HFF-Myc (cell line): ENCODE measurements at places on chromosomes 1 and 21.

DNA sequence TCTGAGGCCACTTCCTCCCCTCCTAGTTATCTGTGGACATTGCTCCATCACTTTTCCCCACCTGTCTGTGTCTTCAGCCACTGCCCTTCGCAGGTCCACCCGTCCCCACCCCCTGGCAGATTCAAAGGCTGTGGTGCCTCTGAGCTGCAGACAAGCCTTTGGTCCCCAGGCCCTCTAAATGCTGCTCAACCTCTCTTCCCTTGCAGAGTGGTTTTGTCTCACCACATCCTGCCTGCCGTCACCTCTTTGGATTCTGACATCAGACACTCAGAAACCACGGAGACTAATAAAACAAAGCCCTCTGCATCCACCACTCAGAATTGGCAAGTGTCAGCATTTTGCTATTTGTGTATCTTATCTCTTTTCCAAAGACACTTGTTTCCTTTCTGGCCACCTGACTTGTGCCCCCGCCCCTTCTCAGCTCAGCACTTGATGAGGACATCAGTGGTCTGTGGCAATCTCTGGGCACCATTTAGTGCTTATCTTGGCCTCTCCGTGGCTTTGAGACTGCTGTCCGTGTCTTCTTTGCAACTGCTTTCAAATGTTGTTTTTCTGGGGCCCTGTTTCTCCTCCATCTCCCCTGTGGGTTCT is 7.7 kb downstream of the CNIH3 start:
- DNase-seq = peak; percentile 80

DNA sequence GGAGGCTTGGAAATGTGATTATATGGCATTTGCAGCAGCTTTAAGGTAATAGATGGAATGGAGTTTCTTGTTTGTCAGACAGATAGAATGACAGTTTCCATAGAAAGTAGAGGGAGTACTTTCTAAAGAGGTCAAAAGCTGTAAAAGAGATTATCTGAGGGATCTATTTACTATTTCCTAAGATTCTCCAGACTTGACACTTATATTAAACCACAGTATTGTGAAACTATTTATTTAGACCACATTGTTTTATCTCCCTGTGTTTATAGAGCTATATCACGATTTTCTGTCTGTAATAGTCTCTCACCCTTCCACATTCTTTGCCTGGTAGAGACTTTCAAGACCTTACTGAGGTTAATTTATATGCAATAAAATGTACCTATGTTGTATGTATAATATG is 66.7 kb downstream of the MAN1A2 start:
- DNase-seq = no peak

DNA sequence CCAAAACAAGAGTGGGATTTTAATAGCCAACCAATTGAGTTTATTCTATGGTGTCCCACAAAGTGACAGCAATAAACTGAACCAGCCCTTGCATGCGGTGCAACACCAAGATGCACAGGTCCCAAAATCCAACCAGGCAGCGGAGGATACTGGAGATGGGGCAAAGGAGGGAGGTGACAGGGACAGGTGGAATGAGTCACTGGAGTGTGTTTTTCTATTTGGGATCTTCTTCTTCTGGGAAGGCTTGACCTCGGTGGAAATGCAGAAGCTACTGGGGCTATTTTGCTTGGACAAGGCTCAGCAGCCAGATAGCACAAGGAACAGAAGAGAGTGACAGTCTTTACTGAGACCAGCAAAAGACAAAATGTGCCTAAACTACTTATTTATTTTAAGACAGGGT is 97.5 kb downstream of the PLXNA2 start:
- no peak for DNase-seq

GRCh38 chr21:20507783-20508182 is 490.4 kb upstream of the NCAM2 start:
- no peak for DNase-seq

- no peak for DNase-seq
These were observed 413.0 kb downstream of the DPYD start for GRCh38 chr1:97507863-97508262.

- no peak for DNase-seq
These were observed 3.0 kb downstream of the PAXBP1 start for GRCh38 chr21:32768530-32768929.

DNA sequence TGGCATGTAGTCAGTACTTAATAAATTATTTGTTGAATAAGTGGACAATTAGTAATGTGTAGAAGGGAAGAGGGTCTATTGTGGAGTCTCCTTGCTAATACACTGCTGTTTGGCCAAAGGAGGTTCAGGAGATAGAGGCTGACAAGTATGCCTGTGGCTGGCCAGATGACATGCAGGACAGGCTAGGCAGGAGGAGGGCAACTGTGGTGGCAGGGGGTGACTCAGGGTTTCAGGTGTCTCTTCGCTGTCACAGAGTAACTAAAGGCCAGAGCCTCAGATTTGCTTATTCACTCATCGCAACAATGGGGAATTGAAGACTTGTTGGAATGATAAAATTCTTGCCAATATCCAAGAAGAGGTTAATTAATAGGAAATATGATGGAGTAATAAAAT is 33.1 kb downstream of the THRAP3 start:
- no peak for DNase-seq

DNA sequence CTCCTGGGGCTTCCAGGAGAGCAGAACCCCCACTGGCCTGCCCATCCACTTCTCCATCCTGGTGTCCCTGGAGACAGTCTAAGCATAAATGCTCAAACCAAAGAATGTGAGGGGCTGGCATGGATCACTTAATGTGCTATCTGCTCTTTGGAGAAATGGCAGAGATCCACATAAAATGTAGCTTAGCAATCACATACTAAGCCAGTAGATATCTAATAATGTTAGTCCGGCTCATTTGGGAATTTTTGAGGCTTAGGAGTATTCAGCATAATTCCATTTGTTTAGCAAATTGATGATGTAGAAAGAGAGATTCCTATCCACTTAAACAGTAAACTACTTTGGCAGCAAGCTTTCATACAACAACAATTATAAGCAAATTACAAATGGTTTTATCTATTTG is 90.7 kb downstream of the TENT5C start:
- DNase-seq = no peak

DNA sequence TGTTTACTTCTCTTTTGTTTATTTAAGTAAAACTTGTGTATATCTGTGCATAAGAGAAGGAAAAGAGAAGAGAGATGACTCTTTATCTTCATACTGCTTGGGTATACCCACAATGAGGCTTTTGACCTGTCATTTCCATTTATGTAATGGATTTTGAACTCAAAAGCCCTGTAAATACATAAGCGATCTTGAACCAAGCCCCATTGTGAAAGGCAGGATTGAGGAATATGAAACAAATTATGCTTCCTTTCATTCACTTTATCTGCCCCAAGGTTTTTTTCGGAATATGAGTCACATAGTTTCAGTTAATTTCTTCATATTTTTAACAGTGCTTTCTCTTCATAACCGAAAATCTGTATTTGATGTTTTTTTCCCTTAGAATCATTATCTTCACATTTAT is 21.4 kb downstream of the CNST start:
- DNase-seq = no peak

GRCh38 chr1:203632941-203633340 is 6.3 kb downstream of the ATP2B4 start:
- no peak for DNase-seq

DNA sequence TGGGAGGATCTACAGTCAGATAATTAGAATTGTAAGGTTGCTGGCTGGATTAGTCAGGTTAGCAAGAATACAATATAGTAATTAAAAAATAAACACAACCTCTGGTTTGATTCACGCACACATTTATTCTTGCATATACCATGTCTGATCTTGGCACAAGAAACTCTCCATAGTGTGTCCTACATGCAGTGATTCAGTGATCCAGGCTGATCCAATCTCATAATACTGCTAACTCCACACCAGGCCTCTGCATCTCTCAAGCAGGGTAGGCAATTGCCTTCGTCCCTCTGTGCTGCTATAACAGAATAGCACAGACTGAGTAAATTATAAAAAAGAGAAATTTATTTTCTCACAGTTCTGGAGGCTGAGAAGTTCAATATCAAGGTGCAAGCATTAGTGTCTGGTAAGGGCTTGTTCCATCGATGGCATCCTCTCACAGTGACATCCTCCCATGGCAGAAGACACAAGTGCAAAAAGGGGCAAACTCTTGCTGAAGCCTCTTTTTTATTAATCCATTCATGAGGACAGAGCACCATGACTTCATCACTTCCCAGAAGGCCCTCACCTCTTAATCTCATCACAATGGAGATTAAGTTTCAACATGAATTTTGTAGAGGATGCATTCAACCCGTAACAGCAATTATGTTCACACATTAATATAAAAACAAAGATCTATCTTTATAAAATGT is 741.0 kb upstream of the NCAM2 start:
- DNase-seq = no peak

DNA sequence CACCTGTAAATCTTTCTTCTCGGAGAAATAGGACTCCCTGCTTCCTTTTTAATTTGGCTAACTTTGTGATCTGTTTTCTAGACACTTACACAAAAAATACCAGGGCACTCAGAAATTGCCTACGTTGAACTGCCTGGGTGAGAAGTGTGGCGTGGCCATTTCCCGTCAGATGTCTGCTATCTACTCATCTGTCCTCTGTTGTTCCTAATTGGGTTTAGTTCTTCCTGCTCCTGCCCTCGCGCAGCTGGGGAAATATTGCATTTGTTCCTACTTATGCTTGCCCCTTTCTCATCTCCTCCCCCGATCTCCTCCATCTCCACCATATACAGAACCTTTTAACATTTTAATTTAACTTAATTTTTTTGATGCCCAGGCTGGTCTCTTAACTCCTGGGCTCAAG is 55.1 kb downstream of the CD58 start:
- no peak for DNase-seq

DNA sequence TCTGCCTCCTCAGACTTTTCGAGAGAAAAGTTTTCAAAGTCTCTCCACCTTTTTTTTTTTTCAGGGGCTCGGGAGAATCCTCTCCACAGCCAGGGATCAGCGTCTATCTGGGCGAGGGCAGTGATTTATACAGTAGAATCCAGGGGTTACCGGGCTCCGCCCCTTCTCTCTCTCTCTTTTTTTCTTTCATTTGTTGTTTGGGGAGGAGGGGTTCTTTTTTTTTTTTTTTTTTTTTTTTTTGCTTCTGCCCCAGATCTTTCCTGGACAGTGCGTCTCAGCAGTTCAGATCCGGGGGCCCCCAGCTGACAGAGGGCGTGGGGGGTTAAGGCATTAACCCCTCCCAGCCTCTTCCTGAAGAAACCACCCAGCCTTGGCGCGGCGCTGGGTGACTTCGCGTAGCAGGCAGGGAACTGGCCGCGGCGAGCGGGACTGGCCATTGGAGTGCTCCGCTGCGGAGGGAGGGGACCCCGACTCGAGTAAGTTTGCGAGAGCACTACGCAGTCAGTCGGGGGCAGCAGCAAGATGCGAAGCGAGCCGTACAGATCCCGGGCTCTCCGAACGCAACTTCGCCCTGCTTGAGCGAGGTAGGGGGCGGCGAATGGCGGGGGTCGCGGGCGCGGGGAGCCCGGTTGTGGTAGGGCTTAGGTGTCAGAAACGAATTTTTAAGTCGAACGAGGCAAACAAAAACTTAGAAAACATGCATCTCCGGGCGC is at the start of gene S1PR1:
TSS of gene S1PR1 (plus strand) at position 504 of the 713 bp plus-strand sequence. CDS start 1,966 bp downstream, outside the sequence.
- no peak for DNase-seq

GRCh38 chr21:18951271-18952038 is 547.9 kb upstream of the TMPRSS15 start:
- DNase-seq = no peak

- no peak for DNase-seq
These were observed 63.0 kb upstream of the RGS1 start for GRCh38 chr1:192512426-192513162.

DNA sequence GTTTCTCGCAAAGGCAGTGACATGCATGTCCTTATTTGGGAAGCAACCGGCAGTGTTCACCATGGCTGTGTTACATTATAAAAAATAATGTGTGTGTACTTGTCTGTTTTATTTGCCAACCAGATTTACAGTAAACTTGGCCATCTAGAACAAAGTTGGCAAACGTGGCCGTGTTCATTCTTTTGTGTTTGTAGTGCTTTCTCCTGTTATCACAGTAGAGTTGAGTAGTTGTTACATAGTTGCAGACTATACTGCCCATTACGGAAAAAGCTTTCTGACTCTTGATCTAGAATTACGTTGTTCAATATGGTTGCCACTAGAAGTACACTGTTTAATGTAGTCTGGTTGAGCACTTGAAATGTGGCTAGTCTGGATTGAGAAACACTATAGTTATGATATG is 19.4 kb downstream of the SOAT1 start:
- DNase-seq = no peak

- DNase-seq = peak; percentile 59
These were observed 49.0 kb downstream of the MAP10 start for GRCh38 chr1:232853994-232854797.

DNA sequence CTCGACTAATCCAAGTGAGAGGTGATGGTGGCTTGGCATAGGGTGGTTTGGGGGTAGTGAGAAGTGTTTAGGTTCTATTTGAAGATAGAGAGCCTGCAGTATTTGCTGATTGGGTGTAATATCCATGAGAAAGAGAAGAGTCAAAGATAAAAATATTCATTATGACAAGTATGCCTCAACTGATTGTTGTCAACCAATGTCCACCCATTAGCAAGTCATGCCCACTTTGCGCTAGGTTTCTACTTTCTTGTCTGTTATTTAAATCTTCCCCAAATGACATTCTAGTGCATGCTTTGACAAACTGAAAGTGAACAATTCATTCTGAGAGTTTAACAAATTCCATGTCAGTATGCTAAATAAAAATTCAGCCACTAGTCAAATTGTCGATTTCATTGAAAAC is 3.8 kb upstream of the XCL1 start:
- DNase-seq = no peak

GRCh38 chr1:109171646-109172045 is 42.1 kb upstream of the SARS1 start:
- DNase-seq = no peak
